NCI-H1105 treated with DMSO at 0.1 percent for 48 hours (cell line): ENCODE measurements at places on chromosomes 12 and 14.
A peak's percentile ranks its signal among the peaks of the same experiment; 100 is the strongest.

DNA sequence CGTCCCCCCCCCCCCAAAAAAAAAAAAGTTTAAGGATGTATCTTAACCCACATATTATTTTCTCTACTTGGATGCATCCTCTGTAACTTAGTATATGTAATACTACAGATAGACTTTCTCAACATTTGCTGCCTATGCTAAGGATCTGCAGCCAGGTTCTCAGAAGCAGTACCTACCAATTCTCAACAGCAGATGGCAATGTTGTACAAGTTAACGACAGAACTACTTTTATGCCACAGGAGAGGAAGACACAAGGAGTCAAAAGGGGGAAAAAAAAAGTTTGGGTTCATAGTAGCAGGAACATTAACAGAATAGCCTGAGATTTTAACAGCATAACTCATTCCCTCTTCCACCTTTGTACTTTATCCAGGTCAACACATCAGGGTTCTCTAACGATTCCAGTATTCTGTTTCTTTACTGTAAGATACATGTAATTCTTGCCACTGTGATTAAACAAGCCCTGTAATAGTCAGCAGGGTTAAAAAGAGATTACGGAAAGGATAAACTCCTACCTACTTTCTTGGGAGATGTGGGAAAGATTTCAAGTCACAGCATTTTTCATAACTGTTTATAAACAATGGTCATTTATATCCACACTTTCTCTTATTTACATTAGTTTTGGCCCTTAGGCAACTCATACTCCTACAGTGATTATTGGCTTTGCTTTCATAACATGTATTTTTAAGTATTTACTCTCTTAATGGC is 5.7 kb upstream of the NEK9 start:
- peak; percentile 73 for DNase-seq

DNA sequence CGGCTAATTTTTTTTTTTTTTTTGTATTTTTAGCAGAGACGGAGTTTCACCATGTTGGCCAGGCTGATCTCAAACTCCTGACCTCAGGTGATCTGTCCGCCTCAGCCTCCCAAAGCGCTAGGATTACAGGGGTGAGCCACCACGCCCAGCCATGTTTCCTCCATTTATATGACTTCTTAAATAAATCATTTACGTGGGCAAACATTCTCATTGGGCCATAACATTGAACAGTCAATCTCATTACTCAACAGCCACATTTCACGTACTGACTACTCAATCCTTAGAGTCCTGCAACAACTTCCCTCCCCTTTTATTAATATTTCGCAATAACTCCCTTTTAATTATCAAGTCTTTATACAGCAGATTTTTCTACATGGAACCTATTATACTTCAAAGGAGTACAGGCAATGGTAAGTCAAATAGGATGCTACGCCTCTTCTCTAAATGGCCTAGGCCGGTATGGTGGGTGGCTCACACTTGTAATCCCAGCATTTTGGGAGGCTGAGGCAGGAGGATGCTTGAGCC is 7.4 kb upstream of the CSRNP2 start:
- no peak for DNase-seq

DNA sequence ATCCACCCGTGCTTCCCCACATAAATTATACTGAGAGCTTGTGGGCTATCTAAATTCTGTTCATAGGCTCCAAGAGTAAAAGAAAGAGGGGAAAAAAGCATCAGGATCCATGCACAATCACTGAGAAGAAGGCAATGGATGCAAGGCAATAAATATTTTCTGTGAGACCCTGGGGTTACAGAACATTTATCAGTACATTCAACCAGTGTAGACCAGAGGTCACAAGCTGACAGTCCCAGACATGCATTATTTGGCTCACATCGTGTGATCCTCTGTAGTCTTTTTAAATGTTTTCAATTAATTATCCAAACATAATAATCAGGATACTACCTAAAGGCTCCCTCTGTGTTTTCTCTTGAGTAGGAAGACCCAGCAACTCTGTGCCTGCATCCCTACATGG is 267.9 kb upstream of the CAND1 start:
- DNase-seq, result no peak

DNA sequence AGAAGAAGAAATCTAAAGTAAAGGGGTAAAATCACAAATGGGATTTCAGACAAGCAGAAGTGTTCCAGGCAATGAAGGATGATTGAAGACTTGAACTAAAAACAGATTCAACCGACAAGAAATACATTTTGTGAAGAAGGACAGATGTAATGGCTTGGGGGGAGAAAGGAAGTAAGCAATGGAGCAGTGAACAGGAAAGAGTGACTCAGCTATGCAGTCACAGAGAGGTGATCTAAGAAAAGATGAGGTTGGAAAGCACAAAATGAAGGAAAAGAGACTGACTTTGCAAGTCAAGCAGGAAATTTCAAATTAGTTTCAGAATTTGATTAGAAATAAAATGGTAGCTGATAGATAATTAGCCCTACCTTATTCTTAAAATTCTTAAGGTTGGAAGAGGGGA is 66.5 kb downstream of the PUS7L start:
- DNase-seq, result no peak

DNA sequence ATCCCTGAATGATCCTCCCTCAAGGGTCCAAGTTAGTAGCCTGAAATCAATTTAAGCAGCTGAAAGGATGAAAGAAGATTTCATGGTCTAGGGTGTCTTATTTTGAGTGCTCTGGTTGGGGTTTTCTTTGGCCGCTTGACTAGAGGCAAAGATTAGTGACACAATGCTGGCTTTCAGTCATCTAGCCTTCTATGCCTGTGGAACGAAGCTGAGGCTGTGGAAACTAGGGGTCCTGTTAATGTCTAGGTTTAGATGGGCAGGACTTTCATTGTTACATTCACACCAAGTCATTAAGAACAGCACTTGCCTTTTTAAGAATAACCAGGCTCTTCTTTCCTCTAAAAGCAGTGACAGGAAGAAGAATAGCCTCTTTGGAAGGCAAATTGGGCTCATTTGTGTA is 253.8 kb upstream of the E2F7 start:
- DNase-seq, result no peak

DNA sequence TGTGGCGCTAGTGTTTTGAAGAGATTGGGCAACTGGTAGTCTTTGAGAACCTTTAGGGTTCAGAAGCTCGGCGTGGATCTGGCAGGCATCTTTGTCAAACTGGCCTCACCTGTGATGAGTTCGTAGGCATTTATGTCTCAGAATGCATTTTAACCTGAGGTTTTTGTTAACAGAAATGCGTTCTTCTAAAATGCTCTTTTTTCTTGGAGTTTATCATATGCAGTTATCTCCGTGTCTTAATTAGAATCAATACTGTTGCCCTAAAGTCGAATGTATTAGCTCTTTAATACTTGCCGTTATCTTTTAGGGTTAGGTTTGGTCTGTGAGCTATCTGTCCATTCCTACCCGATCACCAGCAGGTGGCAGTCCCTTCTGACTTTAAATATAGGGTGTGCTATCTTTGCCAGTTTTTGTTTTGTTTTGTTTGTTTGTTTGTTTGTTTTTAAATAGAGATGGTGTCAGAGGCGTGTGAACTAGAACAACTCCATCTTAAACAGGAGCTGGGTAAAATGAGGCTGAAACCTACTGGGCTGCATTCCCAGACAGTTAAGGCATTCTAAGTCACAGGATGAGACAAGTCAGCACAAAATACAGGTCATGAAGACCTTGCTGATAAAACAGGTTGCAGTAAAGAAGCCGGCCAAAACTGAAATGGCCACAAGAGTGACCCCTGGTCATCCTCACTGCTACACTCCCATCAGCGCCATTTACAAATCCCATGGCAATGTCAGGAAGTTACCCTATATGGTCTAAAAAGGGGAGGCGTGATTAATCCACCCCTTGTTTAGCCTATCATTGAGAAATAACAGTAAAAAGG is 1.4 kb downstream of the ATF1 start:
- peak; percentile 35 for DNase-seq

DNA sequence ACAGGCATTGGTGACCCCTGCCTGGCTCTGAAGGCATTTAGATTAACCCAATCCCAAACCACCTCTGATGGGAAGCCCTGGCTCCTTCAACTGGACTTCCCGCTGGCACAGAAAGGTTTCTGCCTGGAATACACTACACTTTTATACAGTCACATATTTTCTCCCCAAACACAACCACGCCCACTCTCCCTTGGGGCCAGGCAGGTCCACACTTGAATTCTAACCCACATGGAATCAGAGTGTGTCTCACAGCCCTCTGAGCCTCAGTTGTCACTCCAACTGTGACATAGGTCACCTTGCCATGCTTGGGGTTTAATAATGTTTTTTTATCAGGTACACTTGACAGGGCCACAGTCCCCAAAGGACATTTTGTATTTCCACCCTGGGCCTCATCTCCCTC is 368.6 kb downstream of the BCL11B start:
- no peak for DNase-seq

DNA sequence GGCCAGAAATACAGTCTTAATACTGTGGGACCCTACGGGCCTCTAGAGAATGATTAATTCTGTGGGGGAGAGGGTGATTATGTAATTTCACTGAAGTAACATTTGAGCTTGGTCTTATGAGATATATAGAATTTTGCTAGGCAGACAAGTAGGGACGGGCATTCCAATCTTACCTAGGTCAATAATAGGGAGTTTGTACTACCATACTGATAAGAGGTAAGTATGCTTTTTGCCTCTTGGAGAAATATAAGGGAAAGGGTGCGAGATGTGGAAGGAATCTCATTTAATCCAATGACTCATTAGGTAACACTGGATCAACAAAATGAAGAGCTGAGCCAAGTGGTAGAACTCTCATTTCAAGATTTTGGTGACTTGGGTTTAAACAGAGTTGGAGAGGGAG is 5.2 kb downstream of the RAB5B start:
- no peak for DNase-seq

DNA sequence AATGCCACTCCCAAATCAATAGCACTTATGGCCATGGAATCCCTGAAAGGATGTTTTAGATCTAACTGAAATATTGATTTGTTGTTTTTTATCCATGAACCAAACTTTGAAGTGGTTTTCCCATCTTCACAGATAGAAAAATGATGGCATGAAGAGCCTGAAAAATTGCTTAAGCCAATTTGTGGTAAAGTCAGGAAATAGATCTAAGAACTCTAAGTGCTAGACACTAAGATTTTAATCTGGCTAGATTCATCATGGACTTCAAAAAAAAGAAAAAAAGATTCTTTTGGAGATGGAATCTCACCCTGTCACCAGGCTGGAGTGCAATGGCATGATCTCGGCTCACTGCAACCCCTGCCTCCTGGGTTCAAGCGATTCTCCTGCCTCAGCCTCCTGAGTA is 45.0 kb upstream of the STRN3 start:
- no peak for DNase-seq

DNA sequence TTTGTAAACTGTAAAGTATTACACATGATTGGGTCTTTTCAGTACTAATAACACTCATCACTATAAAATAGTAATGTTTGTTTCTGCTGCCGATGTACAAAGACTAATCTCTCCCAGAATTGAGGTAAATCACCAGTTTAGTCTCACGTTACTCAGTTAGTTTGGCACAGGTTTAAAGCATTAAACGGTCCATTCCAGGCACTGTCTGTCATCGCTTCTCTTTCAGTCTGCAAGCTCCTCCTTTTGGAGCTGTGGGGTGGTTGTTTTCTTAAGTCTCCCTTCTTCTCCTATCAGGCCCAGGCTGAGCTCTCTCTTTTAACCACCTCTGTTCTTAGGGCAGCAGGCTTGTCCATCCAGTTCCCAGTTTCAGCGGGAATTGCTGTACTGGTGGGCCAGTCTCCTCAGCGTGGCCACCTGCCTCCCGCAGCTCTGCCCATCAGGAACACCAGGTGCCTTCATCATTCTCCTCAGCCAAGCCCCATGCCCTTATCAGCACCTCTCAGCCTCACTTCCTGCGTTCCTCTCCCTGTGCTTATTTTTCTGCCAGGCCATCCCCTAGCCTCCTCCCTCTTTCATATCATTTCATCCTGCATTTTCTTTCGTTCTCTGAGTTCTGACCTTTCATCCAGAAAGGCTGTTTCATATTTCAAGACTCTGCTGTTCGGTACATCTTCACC is 149.0 kb downstream of the TGFB3 start:
- no peak for DNase-seq

- DNase-seq, result no peak
Observed at GRCh38 chr14:73492670-73493069, 1.9 kb downstream of the RIOX1 start.

GRCh38 chr12:51508285-51508684 is 82.7 kb upstream of the SCN8A start:
- no peak for DNase-seq

DNA sequence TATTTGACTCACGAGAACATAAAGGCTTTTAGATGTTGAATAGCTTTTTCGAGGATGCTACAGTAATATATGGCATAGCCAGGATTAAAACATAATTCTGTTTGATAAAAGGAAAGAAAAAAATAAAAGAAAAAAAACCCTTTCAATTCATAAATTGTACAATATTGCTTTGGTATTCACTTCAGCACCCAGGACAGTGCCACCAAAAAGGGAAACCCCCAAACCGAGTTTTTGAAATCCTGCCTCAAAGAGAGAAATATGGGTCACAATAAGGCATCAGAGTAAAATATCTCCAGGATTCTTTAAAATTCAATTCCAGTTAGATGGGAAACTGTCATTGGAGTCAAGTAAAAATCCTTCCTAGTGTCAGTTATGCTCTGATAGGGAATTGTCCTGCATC is 551.2 kb upstream of the SEL1L start:
- DNase-seq, result no peak

- no peak for DNase-seq
Observed at GRCh38 chr12:98332642-98333041, 182.7 kb upstream of the TMPO start.

DNA sequence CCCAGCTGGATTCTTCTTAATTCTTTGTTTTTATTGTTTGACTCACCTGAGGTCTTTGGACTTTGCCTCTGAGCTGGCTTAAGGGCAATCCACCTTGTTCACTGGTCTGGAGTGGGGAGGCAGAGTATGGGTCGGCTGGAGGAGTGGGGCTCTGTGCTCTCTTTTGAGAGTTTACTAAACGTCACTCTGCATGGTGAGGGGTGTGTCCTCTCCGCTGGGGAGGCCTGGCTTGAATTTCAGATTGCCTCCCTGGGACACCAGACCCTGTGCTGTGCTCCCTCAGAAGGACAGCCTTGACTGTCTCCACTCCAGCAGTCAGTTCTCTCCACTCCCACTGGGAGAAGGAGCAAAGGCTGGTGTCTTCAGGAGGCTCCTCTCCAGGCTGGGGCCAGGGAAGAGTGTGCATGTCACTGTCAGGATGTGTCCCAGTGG is 1.9 kb upstream of the MTA1 start:
- no peak for DNase-seq

DNA sequence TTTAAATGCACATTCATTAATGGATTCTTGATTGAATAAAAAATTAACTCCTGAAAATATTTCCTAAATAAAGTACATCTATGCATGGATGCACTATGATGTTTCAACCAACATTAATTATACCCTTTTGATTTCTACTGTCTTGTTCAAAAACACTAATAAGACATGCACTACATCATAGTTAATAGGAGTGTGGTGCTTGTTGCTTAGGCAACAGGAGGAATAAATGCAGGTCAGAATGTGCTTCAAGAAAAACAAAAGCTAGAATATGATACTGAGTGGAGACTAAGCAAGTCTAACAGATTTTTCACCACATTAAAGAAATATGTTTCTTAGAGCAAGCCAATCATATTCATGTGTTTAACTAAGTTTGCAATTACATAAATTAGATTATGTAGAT is 495.8 kb upstream of the GARIN6 start:
- peak; percentile 10 for DNase-seq

- DNase-seq, result no peak
Observed at GRCh38 chr12:93015871-93016751, 87.0 kb upstream of the EEA1 start.
